Activated T-cell treated with anti-CD3 and anti-CD28 coated beads, Interleukin-2, amount 50 U/mL, for 72 hours (primary cell): ENCODE measurements at places on chromosomes 11 and 22.

DNA sequence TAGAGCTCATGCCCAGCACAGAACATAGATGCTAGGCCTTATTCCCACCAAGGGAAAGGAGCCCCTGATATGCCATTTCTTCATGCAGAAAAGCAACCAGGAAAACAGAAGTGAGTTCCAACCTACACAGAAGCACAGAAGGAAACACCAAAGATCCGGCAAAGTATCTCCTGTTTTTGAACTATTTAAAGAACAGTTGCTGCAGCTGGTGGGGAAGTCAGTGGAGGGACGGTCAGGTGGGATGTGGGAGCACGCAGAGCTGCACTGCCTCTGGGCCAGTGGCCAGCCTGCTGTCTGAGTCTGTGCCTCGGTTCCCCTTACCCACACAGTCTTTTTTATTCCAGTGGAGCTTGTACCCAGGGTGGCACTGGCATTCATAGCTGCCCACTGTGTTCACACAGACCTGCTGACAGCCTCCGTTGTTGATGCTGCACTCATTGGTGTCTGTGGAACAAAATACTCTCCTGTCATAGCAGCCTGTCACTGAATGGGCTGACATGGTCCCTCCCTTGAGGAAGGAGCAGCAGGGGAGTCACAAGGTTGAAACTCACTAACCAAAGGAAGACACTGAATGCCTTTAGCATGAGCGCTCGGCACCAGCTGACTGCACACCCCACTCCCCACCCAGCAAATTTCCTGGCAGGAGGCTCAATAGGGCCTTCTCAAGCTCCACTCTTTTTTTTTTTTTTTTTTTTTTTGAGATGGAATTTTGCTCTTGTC lies 37.9 kb downstream of the SCUBE2 start:
- no peak for DNase-seq

- no peak for DNase-seq
Measured at GRCh38 chr11:11975201-11976092, 33.0 kb downstream of the DKK3 start.

DNA sequence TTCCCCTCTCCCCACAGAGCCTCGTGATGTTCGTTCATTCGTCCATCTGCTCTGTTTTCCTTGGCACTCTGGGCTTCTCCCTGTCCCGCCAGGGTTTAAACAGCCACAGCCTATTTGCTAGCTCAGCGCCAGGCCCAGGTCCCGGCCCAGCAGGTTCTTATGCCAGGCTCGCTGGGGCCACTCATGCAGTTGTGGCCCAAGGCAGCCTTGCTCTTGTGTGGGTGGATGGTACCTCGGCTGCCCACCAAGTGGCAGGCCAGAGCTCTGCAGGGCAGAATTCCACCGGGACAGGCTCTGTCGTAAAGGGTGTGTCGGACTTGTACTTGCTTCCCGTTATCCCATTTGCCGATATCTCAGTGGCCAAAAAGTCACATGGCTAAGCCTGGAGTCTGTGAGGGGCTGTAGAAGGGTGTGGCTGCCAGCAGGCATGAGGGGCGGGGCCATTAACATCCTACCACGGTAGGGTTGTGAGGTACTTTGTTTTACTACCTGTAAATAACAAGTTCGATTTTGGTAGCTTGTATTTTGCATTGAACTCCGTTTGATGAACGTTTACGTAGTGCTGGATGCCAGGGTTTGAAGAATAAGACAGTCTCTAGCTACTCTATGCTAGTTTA lies 7.9 kb downstream of the FAM118A start:
- DNase-seq: no peak

GRCh38 chr22:41816241-41816640 lies 15.8 kb downstream of the CCDC134 start:
- DNase-seq: no peak
